ENCODE measurements at places on chromosomes 12 and 14.

- DNase-seq = no peak
Measured at GRCh38 chr14:100329233-100330006, 6.3 kb downstream of the SLC25A47 start.

DNA sequence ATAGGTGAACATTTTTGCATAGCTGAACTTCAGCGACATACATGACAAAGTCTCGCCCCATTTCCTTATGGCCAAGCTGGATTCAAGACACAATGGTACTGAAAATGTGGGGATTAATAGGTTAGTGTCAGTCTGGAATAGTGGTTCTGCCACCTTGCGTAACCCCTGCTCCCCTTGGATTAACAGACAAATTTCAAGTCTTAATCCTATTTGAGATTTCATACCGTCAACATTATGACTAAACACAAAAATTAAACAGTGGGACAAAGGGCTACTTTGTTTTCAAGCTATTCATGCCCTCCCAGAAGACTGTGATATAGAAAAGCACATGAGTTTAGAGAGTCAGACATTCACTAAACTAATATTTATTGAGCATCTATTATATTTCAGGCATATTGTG is 138.9 kb upstream of the HIF1A start:
- no peak for DNase-seq

DNA sequence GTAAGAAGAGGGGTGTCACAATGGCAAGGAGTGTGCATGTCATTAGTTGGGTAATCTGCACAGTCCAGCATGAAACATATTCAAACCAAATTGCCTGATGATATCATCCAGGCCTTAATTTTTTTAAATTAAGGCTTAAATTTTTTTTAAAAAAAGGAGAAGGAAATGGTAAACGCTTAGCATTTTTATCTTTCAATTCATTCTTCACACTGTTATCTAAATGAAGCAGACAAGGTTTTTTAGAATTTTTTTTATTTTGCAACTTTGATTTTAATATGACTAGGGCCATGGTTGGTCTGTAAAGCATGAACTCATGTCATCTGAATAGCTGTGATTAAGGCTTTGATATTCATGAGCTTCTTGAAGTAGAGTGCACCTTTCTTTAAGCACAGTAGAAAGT is 362.5 kb downstream of the SYT1 start:
- DNase-seq = no peak

GRCh38 chr14:50003213-50004021 is 110.5 kb downstream of the ARF6 start:
- DNase-seq = peak; percentile 64

- peak; percentile 78 for DNase-seq
Measured at GRCh38 chr14:52094546-52095271, 25.9 kb upstream of the NID2 start.

- DNase-seq = no peak
Measured at GRCh38 chr14:71650187-71650755, 282.0 kb upstream of the RGS6 start.

GRCh38 chr14:104925855-104926609 is 1.4 kb downstream of the PLD4 start:
- DNase-seq = no peak

- no peak for DNase-seq
Measured at GRCh38 chr12:537772-538171, 78.0 kb downstream of the B4GALNT3 start.

DNA sequence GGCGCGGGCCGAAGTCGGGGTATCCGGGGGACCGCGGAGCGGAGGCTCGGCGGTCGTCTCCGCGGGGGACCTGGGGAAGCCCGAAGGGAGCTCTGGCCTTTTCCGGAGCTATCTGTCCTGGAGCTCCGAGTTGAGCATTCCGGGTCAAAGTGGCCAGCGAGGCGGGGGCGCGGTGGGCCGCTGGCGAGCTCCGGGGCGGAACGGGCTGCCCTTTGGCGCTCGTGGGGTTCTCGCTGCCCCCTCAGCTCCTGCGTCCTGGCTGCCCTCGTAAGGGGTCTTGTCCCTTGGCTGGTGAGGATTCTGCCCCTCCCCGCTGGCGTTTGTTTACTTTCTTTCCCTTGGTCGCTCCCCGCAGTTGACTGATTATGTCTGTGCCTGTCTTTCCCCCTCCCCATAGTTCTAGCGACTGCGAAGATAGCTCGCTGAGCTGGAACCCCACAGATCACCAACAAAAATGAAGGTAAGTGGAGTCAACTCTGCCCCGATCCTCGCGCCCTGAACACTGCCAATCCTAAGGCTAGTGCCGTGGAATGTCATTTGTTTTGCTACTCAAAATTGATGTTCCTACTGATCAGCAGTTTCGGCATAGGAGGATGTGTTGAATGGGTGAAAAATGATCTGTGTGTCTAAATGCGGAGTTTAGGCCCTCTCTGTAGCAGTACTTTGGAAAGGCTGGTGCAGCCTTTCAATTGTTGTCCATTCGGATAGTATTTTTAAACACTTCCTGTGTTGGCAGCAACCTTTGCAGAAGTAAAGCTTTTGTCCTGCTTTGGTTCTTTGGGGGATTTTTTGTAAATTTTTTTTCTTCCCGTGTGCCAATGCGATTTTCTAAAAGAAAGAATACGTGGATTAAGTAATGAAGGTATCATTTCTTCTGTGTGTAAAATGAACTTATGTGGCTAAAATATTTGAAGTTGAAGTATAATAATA is 1.3 kb downstream of the ARID4A start:
- no peak for DNase-seq

GRCh38 chr14:70033116-70033515 is 153.9 kb downstream of the SMOC1 start:
- no peak for DNase-seq

DNA sequence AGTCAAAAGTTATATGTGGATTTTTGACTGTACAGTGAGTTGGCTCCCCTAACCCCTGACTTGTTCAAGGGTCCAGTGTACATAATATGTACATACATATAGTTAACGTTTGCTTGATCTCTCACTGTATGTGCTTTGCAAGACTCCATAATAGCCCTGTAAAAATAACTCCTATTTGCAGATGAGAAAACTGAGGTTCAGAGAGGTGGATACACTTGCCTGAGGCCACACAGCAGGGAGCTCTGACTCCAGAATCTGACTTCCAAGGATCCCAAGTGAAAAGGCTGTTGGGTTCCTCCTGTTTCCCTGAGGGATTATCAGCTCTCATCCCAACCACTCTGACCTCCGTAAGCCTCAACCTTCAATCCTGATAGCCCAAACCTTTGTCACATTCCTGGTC is 41.7 kb downstream of the CMKLR1 start:
- DNase-seq = no peak

DNA sequence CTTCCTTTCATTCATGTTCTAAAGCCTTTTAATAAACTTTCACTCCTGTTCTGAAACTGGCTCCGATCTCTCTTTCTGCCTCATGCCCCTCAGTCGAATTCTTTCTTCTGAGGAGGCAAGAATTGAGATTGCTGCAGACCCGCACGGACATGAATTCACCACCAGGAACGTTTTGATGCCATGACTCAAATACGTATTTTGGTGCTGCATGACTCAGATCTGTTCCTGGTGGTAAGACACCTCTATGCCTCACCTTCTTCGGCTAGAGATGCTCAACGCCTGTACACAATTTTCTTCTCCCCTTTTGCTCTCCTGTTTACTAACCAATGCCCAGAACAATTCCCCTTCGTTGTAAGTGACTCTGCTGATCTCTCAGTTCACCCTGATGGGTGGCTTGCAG is 52.0 kb upstream of the RIMBP2 start:
- no peak for DNase-seq

DNA sequence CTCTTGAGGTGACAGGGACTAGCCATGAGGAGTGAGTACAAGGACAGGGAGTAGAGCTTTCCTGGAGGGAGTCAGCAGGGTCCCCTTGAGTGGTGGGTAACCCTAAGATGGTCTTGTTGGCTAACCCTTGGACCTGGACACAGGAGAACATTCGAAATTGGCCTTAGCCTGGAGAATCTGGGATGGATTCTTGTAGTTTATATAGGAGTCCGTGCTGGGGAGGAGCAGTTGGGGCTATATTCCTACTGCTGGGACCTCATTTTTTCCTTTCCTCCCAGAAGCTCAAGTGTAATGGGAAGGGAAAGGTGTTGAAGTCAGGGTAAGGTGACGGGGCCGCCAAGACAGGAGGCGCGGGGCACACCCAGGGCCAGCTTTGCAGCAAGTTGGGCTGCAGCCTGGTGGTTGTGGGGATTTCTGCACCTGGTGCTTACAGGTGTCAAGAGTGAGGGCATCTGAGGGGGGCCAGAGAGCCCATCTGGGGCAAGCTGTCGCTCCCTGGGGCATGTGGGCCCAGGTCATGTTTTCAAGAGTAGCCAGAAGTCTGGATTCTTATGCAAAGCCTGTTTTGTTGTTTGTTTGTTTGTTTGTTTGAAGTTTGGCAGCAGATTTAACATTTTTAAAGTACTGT is 5.1 kb downstream of the BCL7A start:
- DNase-seq = no peak

DNA sequence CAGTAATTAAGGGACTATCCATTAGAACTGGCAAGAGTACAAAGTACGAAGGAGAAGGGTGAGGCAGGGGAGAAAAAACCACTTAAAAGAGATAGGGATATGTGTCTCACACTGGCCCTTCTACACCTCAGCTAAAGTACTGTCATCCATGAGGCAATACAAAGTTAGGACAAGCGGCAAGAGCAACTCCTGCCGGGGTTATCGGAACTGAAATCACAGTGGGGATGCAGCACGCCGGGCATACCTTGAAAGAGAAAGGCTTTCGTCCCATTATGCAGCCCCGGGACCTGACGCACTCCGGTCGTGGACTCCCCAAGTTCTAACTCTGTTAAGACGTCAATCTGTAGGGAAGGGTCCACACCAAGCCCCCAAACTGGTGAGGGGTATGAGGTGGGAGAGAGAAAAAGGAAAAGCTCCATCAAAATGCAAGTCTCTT is 1.1 kb downstream of the NELL2 start:
- DNase-seq = no peak

DNA sequence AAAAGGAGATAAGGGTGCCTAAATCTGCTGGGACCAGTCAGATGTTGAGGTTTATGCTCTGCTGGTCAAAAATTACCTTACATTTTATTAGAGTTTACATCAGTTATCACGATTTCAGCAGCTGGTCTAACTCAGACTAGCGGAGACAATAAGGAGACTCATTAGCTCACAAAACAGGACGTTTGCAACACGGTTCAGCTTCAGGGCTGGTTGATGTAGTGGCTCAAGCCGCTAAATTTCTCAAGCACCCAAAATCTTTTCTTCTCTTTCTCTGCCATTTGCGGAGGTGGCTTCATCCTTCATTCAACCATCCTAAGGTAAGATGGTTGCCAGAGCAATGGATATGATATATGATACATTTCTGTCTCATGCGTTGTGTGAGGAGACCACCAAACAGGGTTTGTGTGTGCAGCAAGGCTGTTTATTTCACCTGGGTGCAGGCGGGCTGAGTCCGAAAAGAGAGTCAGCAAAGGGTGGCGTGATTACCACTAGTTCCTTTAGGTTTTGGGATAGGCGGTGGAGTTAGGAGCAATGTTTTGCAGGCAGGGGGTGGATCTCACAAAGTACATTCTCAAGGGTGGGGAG is 30.3 kb upstream of the CLIP1 start:
- no peak for DNase-seq

DNA sequence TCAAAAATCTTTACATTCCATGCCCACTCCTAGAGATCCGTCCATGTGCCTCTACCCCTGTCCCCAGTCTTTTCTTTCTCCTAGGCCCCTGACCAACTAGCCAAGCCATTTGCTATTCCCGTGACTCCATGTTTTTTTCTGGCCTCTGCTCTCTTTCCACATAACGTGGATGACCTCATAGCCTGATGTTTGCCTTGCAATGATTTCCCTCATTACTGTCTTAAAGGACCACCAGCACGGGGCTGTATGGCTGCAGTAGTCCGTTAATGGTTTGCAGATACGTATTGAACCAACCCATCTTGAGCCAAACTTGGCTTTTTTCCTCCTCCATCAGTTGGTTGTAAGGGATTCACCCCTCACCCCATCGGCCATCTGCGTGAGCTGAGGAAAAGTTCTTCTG is 226.0 kb downstream of the PCNX1 start:
- no peak for DNase-seq

DNA sequence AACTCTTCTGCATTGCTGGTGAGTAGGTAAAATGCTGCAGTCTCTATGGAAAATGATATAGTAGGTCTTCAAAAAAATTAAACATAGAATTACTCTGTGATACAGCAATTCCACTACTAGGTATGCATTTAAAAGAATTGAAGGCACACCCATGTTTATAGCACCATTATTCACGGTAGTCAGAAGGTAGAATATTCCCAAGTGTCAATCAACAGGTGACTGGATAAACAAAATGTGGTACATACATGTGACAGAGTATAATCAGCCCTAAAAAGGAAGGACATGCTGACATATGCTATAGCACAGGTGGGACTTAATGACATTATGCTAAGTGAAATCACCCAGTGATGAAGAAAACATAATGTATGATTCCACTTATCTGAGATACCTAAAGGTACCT is 123.3 kb downstream of the CCER1 start:
- DNase-seq = no peak

DNA sequence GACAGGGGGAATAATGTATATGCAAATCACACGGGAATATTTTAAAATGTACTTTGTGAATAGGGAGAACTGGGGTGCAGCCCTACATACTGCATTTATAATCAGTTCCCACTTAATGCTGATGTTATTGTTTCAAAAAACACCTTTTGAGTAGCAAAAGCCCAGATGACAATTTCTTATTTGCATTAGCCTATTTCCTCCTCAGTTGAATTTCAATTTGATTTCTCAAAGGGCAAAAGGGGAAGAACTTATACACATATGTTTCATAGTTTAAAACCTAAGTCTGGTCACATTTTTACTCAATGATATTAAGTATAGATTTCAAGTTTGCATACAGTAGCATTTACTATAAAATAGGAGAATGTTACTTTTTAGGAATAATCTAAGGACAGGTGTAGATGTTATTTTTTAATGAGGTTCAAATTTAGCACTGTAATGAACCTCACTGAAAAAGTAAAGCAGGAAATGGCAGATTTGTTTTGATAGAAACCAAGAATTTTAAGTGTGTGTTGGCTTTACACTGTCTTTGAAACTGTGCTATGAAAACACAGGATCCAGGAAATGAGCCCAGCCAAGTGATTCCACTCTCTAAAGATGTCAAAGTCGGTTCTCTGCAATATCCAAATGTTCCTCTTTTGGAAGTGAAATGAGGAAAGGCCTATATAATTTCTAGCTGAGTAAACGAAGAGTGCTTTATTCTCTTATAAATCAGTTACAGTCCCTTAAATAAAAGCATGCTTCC is 367.4 kb downstream of the BTG1 start:
- peak; percentile 28 for DNase-seq

GRCh38 chr12:128810182-128811127 is 13.3 kb downstream of the SLC15A4 start:
- peak; percentile 57 for DNase-seq

DNA sequence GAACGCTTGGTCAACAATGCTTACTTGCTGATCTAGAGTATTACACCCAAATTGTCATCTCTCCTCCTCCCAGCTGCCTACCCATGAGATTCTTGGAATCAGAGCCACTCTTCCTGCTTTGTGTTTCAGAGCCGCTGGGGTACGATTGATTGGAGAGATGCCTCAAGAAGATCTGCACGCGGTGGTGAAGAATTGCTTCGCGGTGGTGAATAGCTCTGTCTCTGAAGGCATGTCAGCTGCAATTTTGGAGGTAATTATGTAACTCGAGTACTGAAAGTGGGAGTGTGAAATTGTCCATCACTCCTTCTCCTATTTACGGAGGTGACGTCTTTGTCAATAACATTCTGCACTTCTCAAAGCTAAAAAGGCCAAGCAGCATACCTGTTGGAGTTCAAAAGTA is 93.9 kb downstream of the GLT1D1 start:
- no peak for DNase-seq
